ENCODE measurements at places on chromosomes 5 and 9. TPM values are rescaled to one million over a fixed set of nuclear protein-coding genes. Genes with fewer than 3 reads are reported as not detected.

GRCh38 chr5:168848569-168848968 is 269.4 kb upstream of the PANK3 start:
- no peak for DNase-seq
- no peaks in the 10 kb centered on the region for H3K4me1 ChIP-seq
- no peaks in the 10 kb centered on the region for H3K36me3 ChIP-seq
- H3K4me3 ChIP-seq, result no peak overlapping the region
- H3K27ac ChIP-seq, result no peak overlapping the region
- no peaks in the 10 kb centered on the region for H3K27me3 ChIP-seq

DNA sequence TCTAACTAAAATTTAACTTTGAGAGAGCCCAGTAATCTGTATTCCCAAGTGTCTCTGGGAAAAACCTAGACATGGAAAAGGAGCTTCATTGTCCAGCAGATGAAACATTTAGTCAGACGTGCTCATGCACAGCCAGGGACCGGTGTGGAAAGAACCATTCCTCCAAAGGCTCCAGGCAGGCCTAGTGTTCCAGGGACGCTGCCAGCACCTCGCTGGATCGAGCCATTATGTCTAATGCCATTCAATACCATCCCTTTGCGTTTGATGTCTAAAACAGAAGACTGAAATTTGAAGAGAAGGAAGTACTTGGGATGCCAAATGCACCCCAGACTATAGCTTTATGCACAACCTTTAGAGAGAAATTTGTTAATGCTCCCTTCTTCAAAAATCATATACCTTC is 1.4 kb upstream of the CHSY3 start:
- H3K4me1 ChIP-seq, result no peaks in the 10 kb centered on the region
- DNase-seq, result no peak
- no peaks in the 10 kb centered on the region for H3K27me3 ChIP-seq
- H3K4me3 ChIP-seq, result no peak overlapping the region
- no peak overlapping the region for H3K27ac ChIP-seq
- H3K36me3 ChIP-seq, result no peaks in the 10 kb centered on the region

The PCDHA7 gene
- total RNA-seq, result 0.23 TPM

GRCh38 chr5:116273448-116274242 is 188.8 kb downstream of the COMMD10 start:
- H3K27me3 ChIP-seq, result no peaks in the 10 kb centered on the region
- H3K4me1 ChIP-seq, result no peaks in the 10 kb centered on the region
- no peak overlapping the region for H3K27ac ChIP-seq
- no peaks in the 10 kb centered on the region for H3K36me3 ChIP-seq

GRCh38 chr9:132591244-132591643 is 8.8 kb downstream of the BARHL1 start:
- no peaks in the 10 kb centered on the region for H3K36me3 ChIP-seq
- H3K4me1 ChIP-seq, result no peaks in the 10 kb centered on the region
- no peak overlapping the region for H3K4me3 ChIP-seq
- H3K27me3 ChIP-seq, result peaks cover 30% of the 10 kb centered on the region
- DNase-seq, result no peak

- H3K4me3 ChIP-seq, result no peak overlapping the region
- no peak overlapping the region for H3K27ac ChIP-seq
- H3K36me3 ChIP-seq, result no peaks in the 10 kb centered on the region
- no peaks in the 10 kb centered on the region for H3K27me3 ChIP-seq
- no peak for DNase-seq
- H3K4me1 ChIP-seq, result peaks cover 4% of the 10 kb centered on the region
Observed at GRCh38 chr9:4936277-4936676, 48.8 kb upstream of the JAK2 start.

DNA sequence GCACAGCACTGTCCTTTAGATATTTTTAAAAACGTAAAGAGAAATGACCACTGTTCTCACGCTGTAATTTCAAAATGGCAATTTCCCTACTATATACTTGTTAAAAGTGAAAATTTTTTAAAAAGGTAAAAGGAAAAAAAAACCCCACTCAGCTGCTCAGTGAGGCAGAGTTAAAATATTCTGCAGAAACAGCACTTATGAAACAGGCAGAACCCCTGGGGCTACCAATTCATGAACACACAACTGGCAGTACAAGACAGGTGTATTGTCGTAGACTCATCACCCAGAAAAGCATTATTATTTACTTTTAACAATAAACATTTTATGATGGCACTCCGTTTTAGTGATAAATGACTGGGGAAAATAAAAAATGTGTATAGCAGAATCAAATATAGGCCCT is 1.5 kb upstream of the RASGRF2 start:
- no peak for DNase-seq
- no peak overlapping the region for H3K4me3 ChIP-seq
- H3K4me1 ChIP-seq, result no peaks in the 10 kb centered on the region
- H3K36me3 ChIP-seq, result no peaks in the 10 kb centered on the region
- peaks cover 2% of the 10 kb centered on the region for H3K27me3 ChIP-seq

The OR1L4 gene
- not detected for total RNA-seq

DNA sequence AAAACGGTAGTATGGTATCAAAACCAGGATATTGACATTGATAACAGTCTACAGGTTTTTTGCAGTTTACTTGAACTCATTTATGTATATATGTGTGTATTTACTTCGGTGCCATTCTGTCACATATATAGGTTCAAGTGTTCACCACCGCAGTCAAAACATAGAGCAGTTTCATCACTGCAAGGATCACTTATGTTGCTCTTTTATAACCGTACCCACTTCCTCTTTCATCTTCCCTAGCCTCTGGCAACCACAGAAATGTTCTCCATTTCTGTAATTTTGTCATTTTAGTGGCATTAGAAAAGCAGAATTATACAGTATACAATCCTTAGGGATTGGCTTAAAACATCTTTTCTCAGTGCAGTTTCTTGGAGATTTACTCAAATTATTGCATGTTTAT is 90.3 kb downstream of the SH3GL2 start:
- DNase-seq, result no peak
- no peak overlapping the region for H3K4me3 ChIP-seq
- H3K36me3 ChIP-seq, result no peaks in the 10 kb centered on the region
- H3K27me3 ChIP-seq, result no peaks in the 10 kb centered on the region
- H3K27ac ChIP-seq, result no peak overlapping the region
- no peaks in the 10 kb centered on the region for H3K4me1 ChIP-seq

DNA sequence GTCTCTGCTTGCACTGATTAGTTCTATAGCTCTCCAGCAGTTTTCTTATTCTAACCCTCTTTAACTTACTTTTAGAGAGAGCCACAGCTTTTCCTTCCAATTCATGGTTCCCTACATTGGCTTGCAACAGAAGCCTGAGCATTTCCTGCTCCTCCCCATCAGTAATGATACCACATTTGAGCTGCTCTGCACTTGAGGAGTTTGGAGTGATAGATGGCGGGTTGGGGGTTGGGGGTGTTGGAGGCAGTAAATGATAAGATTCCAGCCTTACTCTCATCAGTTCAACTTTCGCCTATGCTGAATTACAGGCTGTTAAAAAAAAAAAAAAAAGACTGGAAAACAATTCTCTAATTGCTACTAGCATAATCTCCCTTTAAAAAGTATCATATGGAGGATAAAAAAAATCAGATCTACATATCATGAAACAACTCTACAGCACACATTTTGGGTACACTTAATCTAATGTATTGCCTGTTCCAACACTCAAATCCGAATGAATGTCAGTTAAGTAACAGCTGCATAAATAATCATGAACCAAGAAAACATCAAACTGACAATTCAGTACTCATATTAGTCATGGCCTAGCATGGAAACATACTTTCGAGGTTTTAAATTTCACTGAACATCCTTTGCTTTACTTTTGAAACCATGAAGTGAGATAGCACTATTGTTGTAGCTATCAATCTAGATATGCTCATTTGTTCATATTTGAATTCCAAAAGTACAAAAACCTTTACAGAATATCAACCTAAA is 224.7 kb downstream of the NFIB start:
- H3K27ac ChIP-seq, result no peak overlapping the region
- no peak for DNase-seq
- H3K4me3 ChIP-seq, result no peak overlapping the region

DNA sequence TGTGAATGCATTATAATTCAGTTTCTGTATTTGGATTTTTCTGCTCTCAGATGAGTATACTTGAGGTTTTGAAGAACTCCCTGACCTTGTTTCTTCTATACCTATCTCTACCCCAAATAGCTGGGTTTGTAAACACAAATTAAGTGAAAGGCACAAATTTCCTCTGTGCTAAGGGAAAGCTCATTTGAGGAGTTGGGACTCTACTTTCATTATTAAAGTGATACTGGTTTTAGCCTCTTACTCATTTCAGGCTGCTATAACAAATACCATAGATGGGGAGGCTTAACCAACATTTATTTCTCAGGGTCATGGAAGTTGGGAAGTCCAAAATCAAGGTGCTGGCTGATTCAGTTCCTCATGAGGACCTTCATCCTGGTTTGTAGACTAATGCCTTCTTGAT is 97.2 kb upstream of the ANKH start:
- H3K27ac ChIP-seq, result no peak overlapping the region
- no peaks in the 10 kb centered on the region for H3K4me1 ChIP-seq
- DNase-seq, result no peak

The NPDC1 gene
- total RNA-seq, result 384 TPM

- H3K36me3 ChIP-seq, result no peaks in the 10 kb centered on the region
- no peaks in the 10 kb centered on the region for H3K27me3 ChIP-seq
- H3K27ac ChIP-seq, result no peak overlapping the region
- H3K4me3 ChIP-seq, result no peak overlapping the region
- no peaks in the 10 kb centered on the region for H3K4me1 ChIP-seq
Observed at GRCh38 chr5:83586874-83587776, 115.6 kb downstream of the VCAN start.

DNA sequence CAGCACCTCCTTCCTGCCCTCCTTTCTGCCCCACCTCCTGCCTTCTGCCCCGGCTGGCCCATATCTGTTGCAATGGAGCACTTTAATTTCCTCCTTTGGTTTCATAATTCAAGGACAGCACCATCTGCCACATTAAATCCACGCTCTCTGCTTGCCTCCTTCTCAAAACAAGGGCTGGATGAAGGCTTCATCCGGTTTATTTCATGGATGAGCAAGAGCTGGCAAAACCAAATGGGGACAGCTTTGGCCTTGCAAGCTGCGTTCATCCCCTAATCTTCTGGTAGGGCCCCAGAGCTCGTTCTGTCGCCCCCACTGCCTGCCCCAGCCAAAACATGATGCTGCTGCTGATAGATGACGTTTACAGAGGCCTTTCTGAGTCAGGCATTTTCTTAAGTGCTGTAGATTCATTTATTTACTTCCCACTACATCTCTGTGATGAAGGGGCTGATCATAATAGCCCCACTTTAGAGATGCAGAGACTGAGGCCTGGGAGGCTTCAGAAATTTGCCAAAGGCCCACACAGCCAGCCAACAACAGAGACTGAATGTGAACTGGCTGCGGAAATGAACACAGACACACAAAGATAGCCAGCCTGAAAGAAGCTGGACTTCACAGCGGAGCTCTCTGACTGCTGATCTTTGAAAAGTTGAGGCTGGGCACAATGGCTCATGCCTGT is 115.6 kb upstream of the CPEB4 start:
- no peaks in the 10 kb centered on the region for H3K27me3 ChIP-seq
- H3K27ac ChIP-seq, result no peak overlapping the region
- no peaks in the 10 kb centered on the region for H3K4me1 ChIP-seq
- no peaks in the 10 kb centered on the region for H3K36me3 ChIP-seq

GRCh38 chr9:95778957-95779356 is 96.5 kb upstream of the ERCC6L2 start:
- DNase-seq, result no peak
- H3K36me3 ChIP-seq, result no peaks in the 10 kb centered on the region
- H3K4me1 ChIP-seq, result no peaks in the 10 kb centered on the region
- no peaks in the 10 kb centered on the region for H3K27me3 ChIP-seq
- no peak overlapping the region for H3K27ac ChIP-seq
- no peak overlapping the region for H3K4me3 ChIP-seq
